CD4-positive, alpha-beta T cell treated with Interleukin-2 at 100 ng/mL for 4 hours (primary cell): ENCODE measurements at places on chromosomes 7 and 10.

- DNase-seq, result no peak
Measured at GRCh38 chr7:156554488-156554887, 86.1 kb upstream of the RNF32 start.

DNA sequence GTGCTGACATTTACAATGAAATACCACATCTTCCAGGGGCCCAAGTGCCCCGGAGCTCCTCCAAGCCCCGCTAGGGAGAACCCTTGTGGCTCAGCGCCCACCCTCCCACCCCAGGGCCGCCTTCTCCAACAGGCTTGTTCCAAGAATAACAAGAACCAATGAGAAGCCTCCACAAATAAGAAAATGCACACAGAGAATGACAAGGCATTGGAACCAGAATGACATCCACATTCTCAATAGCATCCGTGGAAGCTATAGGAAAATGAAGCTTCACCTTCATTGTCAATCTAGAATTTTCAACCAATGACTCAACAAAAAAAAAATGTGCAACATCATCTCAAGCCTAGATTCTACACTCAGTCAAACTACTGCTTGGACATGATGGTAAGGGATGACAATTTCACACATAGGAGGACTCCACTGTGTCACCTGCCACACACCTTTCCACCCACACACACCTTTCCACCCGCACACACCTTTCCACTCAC is 50.4 kb upstream of the PPP2R2D start:
- no peak for DNase-seq

GRCh38 chr10:112614586-112614985 is 167.6 kb downstream of the VTI1A start:
- no peak for DNase-seq

DNA sequence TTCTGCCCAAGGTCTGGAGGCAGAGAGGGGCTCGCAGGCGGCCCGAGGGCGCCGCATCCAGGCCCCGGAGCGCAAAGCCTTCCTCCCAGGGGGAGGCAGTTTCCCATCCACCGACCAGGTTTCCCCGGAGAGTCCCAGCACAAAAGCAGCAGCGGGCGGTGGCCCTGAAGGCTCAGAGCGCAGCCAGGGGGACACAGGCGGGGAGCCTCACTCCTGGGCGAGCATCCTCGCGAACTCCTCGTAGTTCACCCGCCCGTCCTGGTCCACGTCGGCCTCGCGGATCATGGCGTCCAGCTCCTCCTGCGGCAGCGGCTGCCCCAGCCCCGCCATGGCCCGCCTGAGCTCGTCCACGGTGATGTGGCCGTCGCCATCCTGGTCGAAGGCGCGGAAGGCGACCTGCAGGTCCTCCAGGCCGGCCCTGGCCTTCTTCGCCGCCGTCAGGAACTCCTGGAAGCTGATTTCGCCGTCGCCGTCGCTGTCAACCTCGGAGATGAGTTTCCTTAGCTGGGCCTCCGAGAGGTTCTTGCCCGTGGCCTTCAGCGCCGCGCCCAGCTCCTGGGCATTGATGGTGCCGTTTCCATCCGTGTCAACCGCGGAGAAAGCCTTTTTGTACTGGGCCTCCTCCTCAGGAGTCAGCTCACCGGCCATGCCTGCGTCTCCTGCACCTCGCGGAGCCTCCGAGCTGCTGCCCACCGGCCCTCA is 428 bp downstream of the CALML5 start:
- DNase-seq, result no peak

DNA sequence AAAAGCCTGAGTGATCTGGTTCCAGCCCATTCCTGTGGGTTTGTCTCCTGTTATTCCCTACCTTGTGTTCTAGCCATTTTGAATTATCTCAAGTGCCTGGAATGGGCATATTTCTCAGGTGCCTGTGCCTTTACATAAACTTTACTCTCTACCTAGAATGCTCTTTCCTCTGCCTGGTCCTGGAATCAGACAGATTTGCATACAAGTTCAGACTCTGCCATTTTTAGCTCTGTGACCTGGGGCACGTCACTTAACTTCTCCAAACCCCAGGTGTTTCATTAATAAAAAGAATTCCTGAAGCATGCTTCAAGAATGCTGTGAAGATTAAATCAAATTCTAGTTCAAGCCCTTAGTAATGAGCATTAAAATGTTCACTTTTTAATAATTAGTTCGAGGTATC is 7.8 kb downstream of the DCLRE1A start:
- no peak for DNase-seq

DNA sequence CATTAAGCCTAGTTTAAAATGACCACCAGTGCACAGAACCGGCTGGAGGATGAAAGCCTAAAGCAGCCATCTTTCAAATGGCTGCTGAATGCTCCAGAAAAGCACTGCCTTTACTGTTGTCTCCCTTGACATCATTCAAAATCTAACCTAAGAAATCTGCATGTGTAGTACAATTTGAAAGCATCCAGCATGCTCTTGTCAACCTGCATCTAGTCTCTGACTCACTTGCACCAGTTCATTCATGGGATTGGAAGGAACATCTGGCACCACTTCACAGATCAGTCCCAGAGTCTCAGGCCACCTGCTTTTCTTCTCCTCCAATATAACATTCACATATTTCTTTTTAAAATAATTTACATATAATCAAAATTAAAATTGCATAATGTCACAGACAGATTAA is 76.2 kb downstream of the RNF133 start:
- DNase-seq, result no peak

GRCh38 chr10:100728928-100729861 is 16.2 kb upstream of the PAX2 start:
- no peak for DNase-seq

DNA sequence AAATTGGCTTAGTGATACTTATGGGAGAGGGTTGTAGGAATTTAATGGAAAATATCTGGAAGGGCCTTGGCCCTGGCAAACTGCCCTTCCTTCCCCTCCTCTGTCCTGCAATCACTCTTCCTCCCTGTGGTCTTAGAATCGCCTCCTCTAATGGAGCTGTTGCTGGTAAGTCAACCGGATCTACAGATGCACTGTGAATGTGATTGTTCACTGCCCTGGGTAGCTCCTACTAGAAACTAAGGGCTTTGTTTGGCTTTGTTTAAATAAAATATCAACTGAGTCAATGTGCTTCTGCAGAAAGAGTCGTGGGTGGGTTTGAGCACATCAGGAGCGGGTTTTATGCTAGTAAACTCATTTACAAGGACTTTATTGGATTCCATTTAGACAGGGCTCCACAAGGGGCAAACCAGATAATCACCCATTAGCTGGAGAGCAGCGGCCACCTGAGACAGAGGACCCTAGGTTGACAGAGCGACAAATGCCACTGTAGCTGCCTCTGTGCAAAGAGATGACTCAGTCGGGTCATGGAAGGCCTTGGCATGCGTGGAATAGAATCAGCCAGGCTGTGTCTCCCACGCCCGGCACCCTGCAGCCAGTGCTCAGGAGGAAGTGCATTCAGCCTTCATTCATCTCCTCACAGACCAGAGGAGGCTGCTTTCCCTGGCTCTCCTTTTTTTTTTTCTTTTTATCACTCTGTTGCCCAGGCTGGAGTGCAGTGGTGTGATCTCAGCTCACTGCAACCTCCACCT is 97.9 kb downstream of the GAD2 start:
- DNase-seq, result no peak

DNA sequence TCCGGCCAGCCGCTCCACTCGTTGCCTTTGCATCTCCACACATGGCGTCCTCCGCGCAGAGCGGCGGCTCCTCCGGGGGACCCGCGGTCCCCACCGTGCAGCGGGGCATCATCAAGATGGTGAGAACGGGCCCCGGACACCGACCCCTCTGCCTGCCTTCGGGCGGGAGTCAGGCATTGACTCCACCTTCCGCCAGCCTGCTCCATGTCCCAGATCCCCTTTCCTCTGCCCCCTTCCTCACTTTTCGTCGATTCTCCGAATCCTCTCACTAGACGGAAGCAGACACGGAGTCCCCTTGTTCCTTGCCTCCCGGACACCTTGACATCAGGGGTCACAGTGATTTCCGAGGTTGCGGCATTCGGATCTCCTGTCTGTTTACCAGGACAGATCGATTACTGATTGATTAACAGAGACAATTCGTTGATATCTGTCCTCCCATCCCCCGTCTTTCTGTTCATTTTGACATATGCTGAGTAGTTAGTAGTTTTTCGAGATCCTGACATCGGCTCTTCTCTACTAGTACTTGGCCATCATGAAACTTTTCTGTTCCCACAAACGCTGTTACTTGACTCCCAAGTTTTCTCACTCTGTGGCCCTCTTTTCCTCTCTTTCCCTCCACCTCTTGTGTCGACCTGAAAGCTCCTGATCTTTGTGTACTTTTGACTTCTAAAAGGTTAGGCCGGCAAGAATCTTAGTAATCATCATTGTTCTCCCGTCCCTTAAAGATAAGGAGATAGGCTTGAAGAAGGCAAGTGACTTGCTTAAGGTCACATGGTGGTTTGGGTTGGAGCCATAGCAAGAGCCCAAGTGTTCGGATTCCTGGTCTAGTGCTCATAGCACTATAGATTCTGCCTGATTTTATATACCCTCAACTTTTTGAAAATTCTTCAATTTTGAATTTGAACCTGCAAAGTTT is 597 bp downstream of the SND1 start:
- no peak for DNase-seq

GRCh38 chr10:83943049-83943448 is 196.3 kb upstream of the GHITM start:
- no peak for DNase-seq

- DNase-seq, result no peak
Measured at GRCh38 chr10:87608756-87609155, 50.9 kb upstream of the PAPSS2 start.

GRCh38 chr7:108452707-108453106 is 3.5 kb downstream of the NRCAM start:
- no peak for DNase-seq

DNA sequence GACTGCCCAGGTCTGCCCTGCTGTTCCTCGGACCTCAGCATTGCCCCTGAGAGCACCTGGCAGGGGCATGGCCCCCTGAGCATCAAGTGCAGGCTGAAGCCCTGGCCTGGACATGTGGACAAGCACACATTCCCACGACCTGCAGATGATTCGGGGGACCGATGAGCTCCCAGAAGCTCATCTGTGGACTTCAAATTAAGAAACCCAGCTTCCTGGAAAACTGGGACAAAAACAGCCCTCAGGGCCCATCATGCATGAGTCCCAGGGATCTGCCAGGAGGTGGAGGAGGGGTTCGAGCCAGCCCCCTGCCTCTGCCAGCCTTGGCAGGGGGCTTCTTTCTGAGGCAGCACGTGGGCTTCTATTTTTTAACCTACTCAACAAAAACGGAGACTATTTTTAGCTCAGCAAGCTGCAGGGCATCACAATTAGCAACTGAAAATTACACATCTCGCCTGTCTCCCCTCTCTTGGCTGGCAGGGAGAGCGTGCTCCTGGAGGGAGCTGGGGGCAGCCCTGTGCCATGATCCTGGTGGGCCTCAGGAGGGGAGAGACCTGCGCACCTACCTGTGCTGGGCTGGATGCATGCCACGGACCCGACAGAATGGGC is 51.8 kb downstream of the RASGEF1A start:
- DNase-seq, result no peak

DNA sequence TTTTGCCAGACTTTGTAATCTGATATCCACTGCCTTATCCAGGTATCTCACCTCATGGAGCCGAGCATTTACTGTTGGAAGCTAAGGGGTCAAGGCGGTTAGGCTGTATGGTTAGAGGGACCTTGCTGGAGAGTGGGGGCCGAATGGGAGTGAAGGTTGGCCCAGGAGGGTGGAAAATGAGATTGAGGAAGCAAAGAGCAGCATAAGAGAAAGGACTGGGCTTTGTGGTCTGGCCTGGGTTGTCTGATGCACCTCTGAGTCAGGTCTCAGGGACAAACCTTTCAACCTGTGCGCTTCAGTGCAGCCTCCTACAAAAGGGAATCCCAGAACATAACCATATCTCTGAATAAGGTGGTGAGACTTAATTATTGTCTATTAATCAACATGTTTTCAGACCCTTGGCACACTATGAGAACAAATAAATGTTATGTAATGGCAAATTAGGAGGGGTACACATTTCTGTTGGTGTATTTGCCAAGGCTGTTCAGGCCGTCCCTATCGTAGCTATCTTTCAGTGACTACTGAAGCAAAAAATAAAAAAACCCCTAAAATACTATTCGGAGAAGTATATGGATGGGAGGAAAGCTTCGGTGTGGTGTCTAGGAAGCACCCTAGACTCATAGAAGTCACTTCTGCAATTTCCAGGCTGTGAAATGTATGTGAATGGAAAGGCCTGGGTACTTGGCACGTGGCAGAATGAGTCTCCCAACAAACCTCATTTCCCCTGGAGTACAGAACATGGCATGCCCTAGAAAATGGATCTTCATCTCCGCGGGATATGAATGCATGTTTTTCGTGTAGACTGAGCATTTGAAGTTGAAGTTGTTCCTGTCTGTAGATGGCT is 4.3 kb downstream of the CAMK1D start:
- no peak for DNase-seq

DNA sequence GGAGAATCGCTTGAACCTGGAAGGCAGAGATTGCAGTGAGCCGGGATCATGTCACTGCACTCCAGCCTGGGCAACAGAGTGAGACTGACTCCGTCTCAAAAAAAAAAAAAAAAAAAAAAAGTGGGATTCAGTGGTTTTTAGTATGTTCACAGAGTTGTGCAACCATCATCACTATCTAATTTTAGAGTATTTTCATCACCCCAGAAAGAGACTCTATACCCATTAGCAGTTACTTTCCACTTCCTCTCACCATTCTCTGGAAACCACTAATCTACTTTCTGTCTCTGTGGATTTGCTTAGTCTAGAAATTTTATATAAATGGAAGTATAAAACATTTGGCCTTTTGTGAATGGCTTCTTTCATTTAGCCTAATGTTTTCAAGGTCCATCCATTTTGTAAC is 113.4 kb downstream of the ST7 start:
- no peak for DNase-seq

GRCh38 chr7:4820967-4821471 is 40.8 kb downstream of the PAPOLB start:
- no peak for DNase-seq

DNA sequence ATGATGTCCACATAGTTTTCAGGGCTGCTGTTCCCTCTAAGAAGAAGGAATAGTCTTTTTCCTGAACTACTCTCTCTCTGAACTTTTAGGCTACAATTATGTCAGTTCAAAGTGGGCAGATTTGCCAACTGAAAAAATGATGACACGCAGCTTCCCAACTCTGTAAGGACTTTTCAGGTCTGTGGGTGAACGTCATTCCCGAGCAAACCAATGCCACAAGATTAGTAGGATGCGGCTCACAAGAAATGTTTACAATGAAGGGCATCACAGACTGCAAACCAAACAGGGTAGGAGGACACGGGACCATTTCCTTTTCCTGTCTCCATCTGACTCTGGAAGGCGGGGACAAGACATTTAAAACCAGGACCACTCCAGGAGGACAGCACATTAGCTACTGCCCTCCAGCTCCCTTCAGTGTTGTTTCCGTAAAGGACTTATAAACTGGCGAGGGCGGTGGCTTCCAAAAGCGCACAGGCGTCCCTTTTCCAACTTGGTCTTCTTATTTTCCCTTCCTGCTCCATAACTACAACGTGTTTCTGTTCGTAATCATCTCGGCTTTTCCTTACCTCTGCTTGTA is 539 bp upstream of the MKLN1 start:
- peak; percentile 6 for DNase-seq

GRCh38 chr7:7201578-7202374 is 19.4 kb downstream of the C1GALT1 start:
- peak; percentile 41 for DNase-seq

- DNase-seq, result no peak
Measured at GRCh38 chr10:120543291-120543690, 86.3 kb downstream of the PLPP4 start.

- DNase-seq, result no peak
Measured at GRCh38 chr7:137771679-137772078, 75.1 kb downstream of the DGKI start.

GRCh38 chr7:90178679-90179278 is 24.5 kb downstream of the STEAP1 start:
- DNase-seq, result peak; percentile 3
